ENCODE measurements at places on chromosomes 12 and 14. TPM values are rescaled to one million over a fixed set of nuclear protein-coding genes. Genes with fewer than 3 reads are reported as not detected.

Gene SIX6
- not detected for total RNA-seq

Gene GPR132
- under 0.01 TPM for total RNA-seq

Gene REP15
- 3.5 TPM for total RNA-seq

DNA sequence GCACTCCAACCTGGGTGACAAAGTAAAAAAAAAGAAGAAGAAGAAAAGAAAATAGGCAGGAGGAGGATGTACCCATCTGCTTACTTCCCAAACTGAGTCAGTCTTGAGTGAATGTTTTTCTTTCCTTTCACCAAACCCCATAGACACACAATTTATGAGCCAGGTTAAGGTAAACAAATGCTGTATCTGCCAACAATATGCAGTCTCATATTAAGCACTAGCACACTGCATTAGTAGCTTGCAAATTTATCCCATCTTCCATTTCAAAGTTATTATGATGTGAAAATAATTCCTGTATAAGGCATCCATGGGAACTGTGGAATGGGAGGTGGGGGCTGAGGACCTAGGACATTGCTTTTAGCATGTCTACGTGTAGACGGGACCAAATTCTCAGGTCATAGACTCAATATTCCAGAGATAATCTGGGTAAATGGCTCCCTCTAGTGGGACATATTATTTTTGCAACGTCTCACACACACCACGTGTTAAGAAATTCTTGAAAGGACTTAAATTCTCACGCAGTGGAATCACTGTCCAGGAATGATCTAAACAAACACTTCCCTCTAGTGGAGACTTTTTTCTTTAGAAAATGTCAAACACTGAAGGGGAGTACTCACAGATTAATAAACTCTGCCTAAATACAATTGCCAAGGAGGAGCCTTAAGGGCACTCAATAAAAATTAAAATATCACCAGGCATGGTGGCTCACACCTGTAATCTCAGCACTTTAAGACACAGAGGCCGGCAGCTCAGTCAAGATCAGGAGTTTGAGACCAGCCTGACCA, 17.1 kb upstream of the OR10P1 start:
- DNase-seq = peak; percentile 93

Measured in osteoblast (primary cell).